ENCODE measurements at places on chromosomes 4 and X.

DNA sequence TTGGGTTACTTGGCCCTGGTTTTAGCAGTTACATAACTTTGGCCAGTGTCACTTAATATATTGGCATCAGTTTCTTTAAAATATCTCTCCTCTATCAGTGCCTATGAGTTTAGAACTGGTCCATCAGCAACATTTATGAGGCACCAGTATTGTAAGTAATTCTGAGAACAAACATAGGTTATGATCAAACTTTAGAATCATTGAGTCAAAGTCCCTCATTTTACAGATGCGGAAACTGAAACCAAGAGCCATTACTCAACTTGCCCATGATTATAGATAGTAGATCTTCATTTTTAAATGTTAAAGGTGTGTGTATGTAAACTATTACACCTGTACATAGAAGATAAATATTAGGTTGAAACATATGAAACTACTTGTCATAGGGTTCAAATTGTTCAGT is 4.5 kb downstream of the NIPAL1 start:
- no peak for DNase-seq

DNA sequence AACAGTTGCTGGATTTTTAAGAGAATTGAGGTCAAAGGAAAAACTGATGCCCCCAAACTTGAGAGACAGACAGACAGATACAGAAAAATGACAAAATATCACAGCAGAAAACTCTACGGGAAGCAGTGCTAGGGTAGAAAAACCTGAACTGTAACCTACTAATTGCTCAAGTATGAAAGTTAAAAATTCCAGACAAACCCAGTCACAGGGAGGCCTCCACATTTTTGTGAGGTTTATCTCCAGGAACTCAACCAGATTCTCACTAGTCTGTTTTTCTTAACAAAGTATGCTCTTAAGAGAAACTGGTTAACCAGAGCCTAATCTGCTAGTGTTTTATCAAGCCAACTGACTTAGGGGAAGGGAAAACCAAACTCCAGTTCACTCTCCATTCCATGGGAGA is 19.9 kb upstream of the PPP3CA start:
- no peak for DNase-seq

DNA sequence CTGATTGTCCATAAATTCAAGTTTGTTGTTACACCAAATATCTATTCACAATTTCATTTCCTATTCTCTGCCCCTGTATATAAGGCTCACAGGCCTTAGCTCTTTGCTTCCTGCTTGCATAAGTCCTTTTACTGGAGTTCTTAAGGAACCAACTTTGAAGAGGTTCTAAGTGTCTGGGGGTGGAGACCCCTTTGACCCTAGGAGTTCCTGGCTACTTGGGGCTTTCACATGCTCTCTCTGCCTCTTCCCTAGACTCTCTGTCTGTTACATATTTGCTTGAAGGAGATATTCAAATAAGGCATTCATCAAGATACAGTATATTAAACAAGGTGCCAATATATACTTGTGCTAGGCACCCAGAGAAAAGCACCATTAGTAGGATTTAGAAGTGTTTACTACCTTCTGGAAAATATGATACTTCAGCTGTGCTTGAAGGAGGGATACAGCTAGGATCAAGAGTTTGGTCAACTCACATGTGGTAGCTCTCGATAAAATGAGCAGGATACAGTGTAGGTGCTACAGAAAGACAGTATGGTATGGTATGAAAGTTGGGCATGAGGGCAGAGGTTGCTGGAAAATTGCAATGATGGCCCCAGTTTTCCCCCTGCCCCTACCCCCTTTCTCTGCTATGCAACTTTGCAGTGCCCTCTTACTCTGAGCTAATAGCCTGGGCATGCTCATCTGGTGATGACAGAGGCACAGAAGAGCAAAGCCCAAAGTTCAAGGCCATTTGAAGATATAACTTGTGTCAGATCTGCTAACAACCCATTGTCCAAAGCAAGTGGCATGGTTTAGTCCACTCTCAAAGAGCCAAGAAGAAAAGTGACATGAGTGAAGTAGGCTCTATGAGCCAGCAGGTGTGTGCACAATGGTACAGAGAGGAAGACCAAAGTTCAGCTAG is 107.6 kb upstream of the CPEB2 start:
- no peak for DNase-seq

DNA sequence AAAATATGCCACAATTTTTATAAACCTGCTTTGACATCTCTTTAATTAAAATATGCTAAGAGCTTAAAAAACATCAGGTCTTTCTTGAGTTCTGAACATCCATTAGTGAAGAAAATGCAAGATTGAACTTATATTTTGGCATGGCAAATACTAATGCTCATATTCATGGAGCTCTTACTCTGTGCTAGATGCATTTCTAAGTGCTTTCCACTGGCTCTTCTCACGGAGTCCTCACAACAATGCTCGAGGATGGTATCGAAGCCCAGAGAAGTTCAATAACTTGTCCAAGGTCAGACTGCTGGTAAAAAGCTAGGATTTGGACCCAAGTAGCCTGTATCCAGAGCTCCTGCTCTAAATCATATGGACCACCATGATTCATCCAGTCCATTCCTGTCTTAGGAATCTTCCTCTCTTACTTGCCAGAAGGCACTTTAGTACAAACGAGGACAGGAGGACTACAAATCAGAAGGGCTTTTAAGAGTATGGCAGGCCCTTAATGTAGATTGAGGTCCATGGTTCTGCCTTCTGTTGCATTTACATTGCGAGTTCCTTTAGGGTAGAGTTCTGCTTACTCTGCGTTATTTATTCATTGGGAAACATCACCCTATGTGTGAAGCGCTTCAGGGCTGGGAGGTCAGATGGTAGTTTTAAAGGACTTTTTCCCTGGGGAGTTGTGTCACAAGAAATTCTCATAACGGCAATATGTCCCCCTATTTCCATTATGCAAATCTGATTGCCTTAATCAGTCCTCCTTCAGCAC is 199.2 kb downstream of the RASL11B start:
- DNase-seq, result no peak

GRCh38 chr4:183130328-183131155 is 31.5 kb downstream of the WWC2 start:
- no peak for DNase-seq

- no peak for DNase-seq
These were observed 29.1 kb downstream of the SPARCL1 start for GRCh38 chr4:87500092-87500462.

GRCh38 chr4:86043755-86044592 is 315.9 kb downstream of the MAPK10 start:
- DNase-seq, result no peak

- no peak for DNase-seq
These were observed 198.8 kb downstream of the SLC4A4 start for GRCh38 chr4:71537551-71538065.

- DNase-seq, result no peak
These were observed 50.5 kb upstream of the FAM9C start for GRCh38 chrX:13094828-13095341.

- DNase-seq, result no peak
These were observed 1055.5 kb downstream of the PCDH18 start for GRCh38 chr4:136476753-136477152.

DNA sequence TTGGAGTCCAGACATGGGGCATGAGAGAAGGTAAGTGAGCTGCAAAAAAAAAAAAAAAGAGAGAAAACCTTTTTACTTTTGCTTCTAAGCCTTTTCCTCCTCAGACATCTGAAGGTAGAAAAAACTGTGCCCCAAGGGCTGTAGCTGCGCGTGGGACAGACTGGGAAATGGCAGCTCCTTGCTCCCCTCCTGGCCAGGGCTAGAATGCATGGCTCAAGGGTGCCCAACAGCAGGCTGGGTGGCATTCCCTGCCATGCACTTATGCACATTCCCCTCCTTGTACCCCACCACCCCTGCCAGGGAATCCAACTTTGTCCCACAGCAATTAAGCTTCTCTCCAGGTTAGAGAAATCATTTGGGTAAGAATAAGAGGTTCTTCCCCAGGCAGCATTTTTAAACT is 421.2 kb downstream of the TRAM1L1 start:
- no peak for DNase-seq

DNA sequence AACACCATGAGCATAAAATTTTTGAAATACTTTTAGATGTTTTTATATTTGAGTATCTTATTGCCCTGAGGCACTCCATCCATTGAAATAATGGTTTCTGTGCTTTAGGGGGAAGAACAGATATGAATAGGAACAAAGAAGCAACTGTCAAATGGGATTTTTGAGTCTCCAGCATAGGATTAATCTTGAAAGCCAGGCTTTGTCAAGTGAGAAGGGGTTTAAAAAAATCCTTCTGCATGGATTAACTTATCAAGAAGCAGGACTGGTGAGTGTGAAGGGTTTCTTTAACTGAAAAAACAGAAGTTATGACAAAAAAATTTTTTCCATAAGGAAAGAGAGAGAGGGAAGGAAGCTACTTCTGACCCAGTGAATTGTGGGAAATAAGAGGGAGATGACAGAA is 7.6 kb upstream of the NUDT9 start:
- no peak for DNase-seq

DNA sequence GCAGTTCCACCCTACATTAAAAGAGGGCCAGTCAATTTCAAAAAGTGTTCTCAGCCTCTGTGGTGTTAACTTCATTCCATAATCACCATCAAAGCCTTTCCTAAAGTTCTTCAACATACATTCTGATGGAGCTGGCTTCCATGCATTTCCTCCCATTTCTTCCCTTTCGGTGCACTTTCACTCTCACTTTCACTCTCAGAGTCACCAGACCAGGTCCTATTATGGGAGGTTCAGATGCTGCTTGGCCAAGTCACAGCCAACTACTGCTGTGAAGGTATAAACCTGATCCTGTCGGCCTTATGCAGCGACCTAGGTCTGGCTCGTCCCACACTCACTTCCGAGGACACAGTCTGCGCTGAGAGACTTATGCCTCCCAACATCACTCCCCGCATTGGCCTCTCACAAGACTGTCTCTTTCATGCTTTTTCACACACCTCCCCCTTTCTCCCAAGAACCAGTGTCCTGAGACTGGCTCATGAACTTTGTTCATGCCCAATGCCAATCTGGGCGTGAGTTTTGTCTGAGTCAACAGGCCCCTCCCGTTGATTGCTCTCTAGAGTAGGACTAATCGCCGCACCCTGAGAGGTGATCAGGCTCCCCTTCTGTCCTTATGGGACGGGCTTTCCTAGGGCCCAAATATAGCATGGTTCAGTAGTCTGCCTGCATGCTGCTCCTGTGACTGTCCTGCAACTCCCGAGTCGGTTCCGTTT is 60.8 kb upstream of the XAGE1B start:
- DNase-seq, result no peak
